ENCODE measurements at places on chromosomes 3 and 15.
A peak's percentile ranks its signal among the peaks of the same experiment; 100 is the strongest.

DNA sequence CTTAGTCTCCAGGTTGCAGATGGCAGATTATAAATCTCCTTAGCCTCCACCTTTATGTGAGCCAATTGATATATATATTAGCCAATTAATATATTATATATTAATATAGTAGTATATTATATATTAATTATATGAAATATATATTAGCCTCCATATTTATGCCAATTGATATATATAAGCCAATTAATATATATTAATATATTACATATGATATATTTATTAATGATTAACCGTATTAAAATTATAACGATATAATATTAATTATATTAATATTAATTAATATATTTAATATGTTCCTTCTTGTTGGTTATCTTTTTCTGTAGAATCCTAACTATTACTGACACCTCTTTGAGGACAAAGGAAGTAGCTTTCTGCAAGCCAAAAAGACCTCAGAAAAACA lies 972.5 kb downstream of the GBE1 start:
- DNase-seq, result no peak

DNA sequence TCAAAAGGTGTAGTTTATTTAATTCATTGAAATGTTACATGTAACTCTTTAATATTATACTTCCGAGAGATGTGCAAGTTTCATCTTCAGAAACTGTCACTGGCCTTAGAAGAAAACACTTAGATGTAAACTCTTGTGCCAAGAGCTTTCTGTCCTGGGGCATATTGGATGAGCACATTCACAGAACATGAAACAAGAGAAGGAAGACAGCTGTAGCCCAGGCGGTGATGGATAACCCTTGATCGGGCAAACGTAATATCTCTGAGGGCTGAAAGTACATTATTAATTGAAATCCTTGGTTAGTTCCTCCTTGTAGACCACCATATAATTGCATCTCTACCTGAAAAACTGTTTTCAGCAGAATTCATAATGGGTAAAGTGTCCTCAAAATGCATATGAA lies 67.4 kb downstream of the MECOM start:
- DNase-seq, result no peak

- no peak for DNase-seq
These were observed 37.1 kb downstream of the SLCO3A1 start for GRCh38 chr15:91890614-91891013.

- no peak for DNase-seq
These were observed 30.0 kb upstream of the AKAP13 start for GRCh38 chr15:85350395-85350794.

DNA sequence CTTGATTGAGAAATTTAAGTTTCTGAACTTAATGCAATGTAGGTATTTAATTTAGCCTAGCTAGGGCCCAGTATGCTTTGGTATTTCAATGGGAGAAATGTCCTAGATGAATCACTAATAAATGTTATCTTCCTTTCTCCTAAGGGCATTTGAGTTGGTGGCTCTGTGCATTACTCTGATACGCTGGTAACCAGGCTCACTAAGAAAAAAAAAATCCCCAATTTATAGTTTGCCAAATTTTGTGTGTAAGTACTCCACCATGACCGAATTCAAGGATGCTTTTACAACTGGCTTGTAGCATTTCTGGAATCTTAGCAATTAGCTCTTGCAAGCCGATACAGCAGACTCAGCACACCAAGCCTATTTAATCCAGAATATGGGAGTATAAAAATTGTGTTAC lies 94.6 kb upstream of the LPP start:
- no peak for DNase-seq

DNA sequence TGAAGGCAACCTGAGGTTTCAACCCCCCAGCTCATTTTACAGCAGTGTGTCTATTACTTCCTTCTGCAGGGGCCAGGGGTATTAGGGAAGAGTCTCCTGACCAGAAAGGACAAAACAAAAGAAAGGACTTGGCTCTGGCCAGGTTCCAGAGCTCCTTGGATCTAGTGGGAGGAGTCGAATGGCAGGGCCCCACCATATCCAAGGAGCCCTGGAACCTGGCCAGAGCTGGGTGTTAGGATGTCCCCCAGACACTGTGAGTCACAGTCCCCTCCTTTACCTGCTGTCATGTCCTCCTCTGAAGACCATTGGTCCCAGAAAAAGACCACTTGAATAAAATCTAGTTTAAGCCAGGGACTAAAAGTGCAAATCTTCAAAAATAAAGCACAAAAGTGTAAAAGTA lies 113.2 kb downstream of the EEFSEC start:
- DNase-seq, result no peak

DNA sequence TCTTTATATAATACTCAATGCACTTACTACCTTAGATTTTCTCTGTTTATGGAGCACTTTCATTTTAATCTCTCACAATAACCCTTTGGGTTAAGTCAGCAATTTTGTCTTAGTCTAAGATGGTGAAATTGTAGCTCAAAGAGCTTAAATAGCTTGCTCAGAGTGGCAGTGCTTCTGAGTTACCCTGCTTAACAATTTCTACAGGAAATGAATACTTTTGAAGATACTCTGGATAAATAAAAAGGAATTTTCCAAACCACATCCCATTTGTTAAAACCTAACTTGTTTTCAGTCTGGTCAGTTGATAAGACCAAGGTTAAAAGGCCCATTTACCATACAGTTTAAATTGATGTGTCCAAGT lies 37.2 kb downstream of the HMG20A start:
- DNase-seq, result no peak

DNA sequence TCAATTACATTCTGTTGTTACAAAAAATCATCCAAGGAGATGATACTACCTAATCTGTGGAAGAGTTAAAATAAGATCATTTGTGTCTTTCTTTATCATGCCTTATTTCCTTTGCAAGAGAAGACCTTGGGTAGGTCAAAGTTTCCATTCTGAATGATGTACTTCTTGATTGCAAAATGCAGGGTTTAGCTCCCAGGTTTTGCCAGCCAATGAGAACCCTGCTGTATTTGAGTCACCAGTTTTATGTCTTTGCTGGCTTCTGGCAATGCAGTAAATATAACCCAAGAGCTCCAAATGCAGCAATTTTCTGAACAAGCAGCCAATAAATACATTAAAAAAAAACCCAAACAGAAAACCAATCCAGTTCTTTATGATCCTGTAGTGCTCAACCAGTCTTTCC lies 204.9 kb downstream of the CADPS start:
- DNase-seq, result no peak

DNA sequence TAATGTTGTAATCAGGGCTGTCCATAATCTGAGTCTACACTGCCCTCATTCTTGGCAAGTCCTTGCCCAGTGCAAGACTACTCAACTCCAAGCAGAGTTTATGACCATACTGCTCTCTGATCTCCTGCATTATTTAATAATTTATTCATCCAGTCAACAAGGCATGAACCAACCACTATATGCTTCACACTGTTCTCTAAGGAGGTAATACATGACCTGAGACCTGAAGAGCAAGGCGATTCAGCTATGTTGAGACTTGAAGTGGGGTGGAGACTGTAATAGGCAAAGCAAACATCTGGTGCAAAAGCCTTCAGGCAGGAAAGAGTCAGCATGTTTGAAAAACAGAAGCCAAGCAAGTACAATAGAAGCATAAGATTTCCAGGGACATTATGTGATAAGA lies 1362.8 kb downstream of the ROBO2 start:
- no peak for DNase-seq

DNA sequence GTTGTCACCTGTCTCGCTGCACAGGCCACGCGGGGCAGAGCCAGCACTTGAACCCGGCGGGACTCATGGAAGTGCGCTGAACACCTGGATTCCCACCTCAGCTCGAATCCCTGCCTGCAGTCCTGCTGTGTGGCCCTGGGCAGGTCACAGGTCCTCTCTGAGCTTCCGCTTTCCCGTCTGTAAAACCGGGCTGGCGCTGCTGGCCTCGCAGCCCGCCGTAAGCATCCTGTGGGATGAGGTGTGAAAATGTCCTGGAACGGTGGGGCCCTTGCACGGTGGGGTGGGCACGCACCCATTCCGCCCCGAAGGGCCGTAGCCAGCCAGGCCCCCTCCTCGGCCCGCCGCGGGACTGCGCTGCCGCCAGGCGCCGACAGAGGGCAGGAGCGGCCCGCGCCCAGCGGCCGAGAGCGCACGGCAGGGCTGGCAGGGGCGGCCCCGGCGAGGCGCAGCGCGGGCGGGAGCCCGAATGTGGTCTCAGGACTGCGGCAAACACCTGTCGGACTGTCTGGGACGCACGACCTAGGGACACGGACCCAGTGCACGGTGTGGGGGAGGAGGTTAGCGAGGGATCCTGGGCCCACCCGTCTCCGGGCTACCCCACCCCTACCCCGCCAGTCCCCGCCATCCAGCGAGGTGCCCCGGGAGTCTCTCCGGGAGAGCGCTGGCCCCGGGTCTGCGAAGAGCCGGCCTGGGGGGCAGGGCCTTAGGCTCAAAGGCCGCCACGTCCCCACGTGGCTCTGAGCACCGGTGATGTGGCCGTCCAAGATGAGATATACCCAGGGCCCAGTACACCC lies 40.4 kb downstream of the DNAJB8 start:
- peak; percentile 35 for DNase-seq

DNA sequence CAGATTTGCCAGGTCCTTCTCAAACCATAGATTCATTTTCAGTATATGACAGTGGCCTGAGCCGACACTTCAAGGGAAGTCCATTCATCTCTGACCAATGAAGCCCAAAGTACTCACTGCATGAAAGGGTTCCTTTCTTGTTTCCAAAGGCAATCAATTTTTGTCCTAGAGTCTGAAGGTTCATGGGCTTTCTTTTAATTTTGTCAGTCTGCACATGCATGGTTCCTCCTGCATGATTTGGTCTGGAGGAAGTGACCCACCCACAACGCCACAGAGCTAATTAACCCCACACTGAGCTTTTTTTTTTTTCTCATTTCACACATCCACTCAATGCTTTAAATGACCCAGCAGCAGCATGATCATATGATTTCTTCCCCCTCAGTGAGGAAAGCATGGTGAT lies 216.4 kb downstream of the TIGIT start:
- no peak for DNase-seq

- no peak for DNase-seq
These were observed 74.4 kb downstream of the MOBP start for GRCh38 chr3:39541917-39542329.

DNA sequence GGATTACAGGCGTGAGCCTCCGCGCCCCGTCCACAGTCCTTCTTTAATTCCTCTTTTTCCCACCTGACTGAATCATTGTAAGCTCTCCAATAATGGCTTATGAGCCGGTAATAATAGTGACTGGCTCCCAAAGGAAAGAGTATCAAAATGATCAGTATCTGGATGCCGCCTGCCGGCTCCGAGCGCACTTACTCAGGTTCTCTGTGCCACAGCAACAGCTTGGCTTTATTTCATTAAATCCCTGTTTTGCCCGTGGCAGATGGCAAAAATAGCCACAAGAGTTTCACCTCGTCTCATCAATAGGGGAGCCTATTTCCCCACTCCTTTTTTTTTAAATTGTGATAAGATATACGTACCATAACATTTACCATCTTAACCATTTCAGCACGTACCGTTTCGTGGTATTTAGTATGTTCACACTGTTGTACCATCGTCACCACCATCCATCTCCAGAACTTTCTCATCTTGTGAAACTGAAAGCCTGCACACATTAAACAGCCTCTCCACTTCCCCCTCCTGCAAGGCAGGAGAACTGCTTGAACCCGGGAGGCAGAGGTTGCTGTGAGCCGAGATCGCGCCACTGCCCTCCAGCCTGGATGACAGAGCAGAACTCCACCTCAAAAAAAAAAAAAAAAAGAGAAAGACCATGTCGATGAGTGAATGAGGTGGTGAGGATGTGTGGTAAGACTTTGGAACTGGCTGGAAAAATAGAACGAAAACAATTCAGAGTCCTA lies 80.7 kb upstream of the DLG1 start:
- no peak for DNase-seq

DNA sequence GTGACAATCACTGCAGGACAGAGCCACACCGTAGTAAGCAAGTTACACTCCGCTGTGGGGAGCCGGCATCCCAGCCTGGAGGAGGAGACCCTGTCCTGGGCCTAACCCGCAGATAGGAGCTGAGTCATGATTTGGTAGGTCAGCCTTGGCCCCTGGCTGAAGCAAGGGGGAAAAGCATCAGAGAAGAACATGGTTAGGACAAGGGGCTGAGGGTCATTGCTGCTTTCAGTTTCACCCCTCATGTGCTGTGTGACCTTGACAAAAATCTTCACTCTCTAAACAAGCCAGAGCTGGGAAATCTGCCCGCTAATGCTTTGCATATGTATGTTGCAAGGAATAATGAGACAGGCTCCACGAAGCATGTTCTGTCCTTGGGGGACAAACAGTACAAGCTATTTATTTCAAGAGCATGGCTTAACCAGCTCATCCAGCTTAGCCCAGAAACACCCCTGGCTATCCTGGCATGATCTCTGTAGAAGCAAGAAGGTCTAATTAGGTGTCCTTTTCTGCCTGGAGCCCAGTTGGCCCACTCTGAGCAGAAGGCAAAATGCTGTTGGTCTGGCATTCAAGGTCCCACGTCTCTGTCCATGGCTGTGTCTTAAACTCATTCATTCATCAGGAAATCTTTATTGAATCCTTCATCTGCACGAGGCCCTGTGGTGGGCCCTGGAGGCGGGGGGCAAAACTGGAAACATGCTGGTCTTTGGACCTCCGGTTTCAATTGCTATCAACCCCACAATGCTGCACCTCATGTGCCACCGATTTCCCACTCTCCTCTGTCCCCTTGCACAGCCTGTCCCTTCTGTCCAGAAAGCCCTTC lies 221.3 kb upstream of the LYSMD4 start:
- no peak for DNase-seq

GRCh38 chr15:56715220-56715619 lies 18.1 kb downstream of the ZNF280D start:
- DNase-seq, result no peak
